ENCODE measurements at places on chromosomes 1 and 21. TPM values are rescaled to one million over a fixed set of nuclear protein-coding genes. Genes with fewer than 3 reads are reported as not detected.
A peak's percentile ranks its signal among the peaks of the same experiment; 100 is the strongest.

- no peak for DNase-seq
Measured at GRCh38 chr21:46084709-46085108, 13.2 kb upstream of the COL6A2 start.

DNA sequence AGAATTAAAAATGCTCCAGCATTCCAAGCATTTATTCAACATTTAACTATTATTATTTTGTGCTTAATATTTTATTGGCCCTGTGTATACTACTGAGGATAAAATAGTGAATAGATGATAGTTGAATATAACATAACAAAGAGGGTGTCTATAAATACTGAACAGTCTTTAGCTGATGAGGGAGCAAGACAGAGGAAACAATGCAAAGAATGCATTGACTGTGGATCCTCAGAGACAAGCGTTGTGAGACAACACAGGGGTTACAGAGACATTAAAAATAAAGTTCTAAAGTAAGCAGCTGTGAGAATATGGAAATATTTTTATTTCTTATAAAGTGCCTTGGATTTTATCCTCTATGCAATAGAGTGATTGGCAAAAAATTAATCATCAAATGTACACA lies 1133.1 kb downstream of the PLA2G4A start:
- DNase-seq, result no peak

DNA sequence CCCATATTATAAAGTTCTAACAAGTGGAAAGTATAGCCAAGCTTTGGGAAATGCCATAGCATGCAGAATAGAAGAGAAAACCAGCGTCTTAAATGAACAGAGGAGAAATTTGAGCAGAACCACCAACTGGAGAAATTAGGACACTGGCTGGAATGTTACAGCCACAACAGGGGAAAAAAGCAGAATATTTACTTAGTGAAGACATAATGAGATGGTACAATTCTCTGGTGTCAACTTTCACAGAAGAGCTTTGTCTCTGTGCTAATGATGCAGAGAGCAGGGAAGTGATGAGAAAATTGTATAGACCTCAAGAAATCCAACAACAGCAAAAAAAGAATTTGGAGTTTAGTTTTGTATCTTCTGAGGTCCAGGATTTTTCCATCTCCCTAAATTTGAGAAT lies 249.7 kb downstream of the KIF26B start:
- no peak for DNase-seq

- DNase-seq, result no peak
Measured at GRCh38 chr1:183970516-183971300, 66.8 kb downstream of the COLGALT2 start.

DNA sequence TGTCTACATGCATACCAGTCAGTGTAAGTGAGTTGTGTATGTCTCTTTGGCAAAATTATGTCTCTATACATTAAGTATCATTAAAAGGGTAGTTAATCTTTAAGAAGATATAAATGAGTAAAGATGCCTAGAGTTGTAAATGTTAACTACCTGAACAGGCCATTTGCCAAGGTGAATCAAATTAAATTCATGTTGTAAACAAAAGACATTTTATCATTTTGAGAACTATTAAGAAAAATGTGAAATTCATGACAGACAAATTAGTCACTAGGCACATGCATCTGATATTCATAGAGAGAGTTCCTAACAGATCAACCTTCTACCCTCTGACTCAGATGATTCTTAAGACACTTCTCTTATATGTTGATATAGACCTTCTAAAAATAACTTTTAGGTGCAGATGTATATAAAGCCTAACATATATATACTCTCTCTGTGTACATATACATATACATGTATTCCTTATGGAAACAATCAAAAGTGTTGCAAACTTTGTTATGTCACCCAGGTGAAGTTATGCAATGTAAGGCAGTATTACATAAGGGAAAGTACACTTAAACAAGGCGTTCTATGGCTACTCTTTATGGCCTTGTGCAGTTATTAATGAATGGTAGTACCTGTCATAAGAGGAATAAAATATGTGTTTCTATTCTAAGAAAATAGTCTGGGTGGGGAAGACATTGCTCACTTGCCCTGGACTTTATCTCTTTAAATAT lies at the start of gene TMPRSS15:
Gene TMPRSS15 (minus strand): TSS at position 51 of the 716 bp plus-strand sequence. CDS start 163 bp downstream, outside the sequence.
- DNase-seq, result no peak

- peak; percentile 10 for DNase-seq
Measured at GRCh38 chr1:166080277-166080966, 86.4 kb downstream of the FAM78B start.

GRCh38 chr1:68347415-68347814 lies 102.3 kb downstream of the RPE65 start:
- DNase-seq, result peak; percentile 25

DNA sequence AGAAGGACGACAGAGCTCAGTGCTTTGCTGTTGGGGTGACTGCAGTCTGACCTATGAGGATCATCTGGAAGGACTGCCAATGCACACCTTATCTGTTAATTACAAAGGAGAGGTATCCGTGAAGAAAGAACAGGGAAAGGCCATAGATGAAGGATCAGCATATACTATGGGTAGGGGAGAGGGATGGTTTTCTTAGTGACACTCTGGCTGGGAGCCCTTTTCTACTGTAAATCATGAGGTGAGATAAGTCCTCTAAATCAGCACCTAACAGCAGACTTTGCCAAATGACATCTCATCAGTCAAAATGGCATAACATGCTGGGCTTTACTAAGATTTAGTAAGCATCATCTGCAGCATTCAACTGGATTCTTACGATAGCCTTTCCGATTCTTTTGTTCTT lies 100.0 kb downstream of the PLPPR5 start:
- DNase-seq, result no peak

- DNase-seq, result no peak
Measured at GRCh38 chr1:231396643-231397042, 25.4 kb downstream of the EGLN1 start.

- DNase-seq, result no peak
Measured at GRCh38 chr1:5379176-5379759, 613.0 kb downstream of the NPHP4 start.

GRCh38 chr1:223838125-223838854 lies 7.5 kb downstream of the TP53BP2 start:
- DNase-seq, result no peak

DNA sequence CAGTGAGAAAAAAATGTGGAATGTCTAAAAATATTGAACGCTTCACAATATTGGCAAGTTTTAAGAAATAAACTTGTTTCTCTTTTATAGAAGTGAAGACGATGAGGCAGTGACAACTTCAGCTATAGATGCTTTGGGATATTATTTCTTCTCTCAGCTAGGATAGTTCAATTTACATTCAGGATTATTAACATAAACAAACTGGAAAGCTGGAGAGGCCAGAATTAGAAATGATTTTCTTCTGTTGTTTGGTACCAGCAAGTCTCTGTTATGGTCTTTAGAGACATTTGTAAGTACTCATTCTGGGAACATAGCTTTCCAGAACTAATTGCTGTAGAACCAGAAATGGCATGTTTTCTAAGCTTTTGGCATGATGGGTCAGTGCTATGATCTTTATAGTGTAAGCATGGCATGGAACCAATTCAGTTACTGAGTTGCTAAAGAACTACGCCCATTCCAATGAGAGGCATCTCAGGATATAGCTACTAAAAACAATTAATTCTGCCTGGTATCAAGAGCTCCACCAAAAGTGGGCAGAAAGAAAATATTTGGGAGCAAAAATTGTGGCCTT lies 599.5 kb upstream of the B3GALT2 start:
- peak; percentile 13 for DNase-seq

DNA sequence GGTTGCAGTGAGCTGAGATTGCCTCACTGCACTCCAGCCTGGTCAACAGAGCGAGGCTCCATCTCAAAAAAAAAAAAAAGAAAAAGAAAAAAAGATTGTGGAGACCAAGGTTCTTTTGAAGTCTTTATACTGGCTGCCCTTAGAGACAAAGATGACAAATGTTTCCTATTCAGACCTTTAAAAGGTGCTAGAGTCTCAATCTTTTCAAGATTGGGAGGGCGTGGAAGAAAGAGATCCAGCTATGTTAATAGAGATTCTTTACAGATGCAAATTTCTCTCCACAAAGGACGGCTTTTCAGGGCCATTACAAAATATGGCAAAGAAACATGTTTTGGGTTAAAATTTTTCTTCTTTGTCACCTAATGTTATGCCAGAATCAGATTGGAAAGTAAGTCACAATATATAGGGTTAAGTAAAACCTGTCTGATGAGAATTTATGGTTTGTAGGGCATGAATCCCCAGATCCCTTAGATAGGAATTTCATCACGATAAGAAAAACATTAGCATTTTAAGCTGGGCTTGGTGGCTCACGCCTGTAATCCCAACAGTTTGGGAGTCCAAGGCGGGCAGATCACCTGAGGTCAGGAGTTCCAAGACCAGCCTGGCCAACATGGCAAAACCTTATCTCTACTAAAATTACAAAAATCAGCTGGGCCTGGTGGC lies 13.0 kb upstream of the MORC3 start:
- DNase-seq, result no peak

GRCh38 chr1:214360116-214360515 lies 79.2 kb downstream of the SMYD2 start:
- no peak for DNase-seq

GRCh38 chr21:31623664-31624063 lies 35.8 kb upstream of the SOD1 start:
- no peak for DNase-seq

DNA sequence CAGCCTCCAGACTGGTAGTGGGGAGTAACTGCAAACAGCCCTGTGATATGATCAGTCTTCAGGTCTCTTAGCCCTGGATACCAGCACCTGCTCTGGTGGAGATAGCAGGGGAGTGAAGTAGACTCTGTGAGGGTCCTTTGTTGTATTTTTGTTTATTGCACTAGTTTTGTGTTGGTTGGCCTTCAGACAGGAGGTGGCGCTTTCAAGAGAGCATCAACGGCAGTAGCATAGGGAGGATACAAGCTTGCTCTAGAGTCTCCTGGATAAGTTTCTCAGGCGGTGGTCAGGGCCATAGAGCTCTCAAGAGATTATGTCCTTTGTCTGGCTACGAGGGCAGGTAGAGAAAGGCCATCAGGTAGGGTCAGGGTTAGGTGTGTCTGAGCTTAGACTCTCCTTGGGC lies 116.4 kb downstream of the USH2A start:
- DNase-seq, result no peak

DNA sequence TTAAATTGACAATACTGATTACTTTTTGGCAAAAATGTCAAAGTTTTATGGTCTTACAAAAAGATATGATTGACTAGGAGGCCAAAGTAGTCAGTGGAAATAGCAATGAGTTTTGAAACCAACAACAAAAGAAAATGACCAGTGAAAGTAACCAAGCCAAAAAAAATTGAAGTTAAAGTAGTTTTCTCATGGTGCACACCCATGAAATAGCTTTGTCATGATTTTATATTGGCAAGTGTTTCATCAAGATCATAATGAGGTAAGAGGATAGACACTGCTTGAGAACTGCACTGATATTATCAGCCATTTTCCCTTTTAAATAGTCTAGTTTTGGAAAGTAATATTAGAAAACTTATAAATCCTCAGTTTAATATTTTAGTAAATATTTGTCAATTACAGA lies 206.2 kb upstream of the ADAMTS5 start:
- no peak for DNase-seq

DNA sequence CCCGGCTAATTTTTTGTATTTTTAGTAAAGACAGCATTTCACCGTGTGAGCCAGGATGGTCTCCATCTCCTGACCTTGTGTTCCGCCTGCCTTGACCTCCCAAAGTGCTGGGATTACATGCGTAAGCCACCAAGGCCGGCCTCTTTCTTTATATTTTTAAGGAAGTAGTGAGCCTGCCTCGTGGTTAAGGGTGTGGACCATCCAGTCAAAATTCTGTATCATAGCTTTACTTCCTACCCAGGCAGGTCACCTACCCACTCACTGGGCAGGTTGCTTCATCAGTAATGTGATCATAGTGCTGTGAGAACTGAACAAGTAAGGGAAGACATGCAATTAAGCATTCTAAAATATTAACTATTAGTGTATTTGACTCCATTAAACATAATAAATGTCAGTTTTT lies 8.1 kb upstream of the ACOT7 start:
- DNase-seq, result no peak

DNA sequence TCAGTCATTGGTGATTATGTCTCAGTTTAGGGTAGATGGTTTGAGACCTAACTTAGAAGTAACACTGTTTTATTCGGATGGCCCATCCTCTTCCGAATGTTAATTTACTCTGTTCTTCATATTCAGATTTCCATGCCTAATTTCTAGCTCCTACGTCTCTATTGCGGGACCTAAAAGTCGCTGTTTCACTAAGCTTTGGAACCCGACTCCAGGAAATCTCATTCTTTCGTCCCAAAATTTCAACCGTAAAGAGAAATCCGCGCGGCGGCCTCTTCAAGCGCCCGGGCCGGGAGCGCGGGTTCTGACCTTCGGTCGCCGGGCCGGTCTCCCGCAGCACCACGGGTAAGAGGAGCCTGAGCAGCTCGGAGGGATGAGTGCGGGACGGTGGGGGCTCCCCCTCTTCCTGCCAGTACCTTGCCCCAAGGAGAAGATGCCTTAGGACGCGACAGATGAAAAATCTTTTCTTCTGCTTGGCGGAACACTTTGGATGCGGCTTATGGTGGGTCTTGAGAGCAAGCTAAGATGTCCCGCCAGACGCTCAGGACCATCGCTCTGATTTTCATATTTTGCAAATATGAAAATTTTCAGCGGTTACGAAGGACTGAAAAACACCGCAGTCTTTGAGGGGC lies 128.7 kb downstream of the PPIAL4G start:
- DNase-seq, result no peak

DNA sequence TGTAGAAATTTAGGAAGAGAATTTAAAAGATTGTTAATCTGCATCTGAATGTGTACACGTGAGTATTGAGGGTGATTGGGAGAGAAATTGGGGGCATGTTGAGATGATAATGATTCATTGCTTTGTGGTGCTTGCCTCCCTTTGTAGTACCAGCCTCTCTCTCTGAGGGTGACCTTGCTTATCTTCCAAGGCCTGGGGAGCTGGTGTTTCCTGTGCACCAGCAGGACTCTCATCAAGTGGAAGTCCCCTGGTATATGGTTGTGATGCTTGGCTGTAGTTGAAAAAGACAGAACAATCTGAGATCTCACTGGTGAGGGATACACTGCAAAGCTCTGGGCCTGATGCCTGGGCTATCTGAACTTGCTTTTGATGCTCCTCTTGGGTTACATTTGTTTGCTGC lies 4.0 kb downstream of the TCHHL1 start:
- DNase-seq, result no peak

DNA sequence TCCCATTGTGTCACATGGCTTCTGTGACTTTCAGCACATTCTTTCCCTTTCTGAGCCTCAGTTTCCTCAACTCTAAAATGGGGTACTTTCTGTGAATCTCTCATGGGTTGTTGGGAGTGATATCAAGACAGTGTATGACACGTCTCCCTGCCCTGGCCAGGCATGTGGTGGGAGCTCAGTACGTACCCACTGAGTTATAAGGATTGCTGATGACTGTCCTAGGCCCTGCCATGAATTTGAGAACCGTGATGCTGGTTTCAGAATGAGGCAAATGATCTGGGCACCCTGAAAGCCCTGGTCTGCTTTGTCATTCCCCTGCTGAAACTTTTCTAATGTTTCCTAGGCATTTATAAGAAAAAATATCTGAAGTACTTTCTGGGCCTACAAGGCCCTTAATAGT lies 3.6 kb downstream of the ZNF362 start:
- DNase-seq, result no peak

- DNase-seq, result no peak
Measured at GRCh38 chr1:60936591-60937342, 145.6 kb upstream of the NFIA start.

Gene LIN28A
- 0.08 TPM for polyA plus RNA-seq

Gene KLHDC7A
- polyA plus RNA-seq, result 0.04 TPM

Gene ABCA4
- 0.81 TPM for polyA plus RNA-seq

Gene KCNA3
- 0.08 TPM for polyA plus RNA-seq

Gene PAQR6
- 3.6 TPM for polyA plus RNA-seq

Gene LYST
- polyA plus RNA-seq, result 8.1 TPM

Gene CLIC4
- polyA plus RNA-seq, result 166 TPM

Gene REN
- polyA plus RNA-seq, result not detected

Gene CACHD1
- polyA plus RNA-seq, result 12.7 TPM

Gene NPR1
- 15.0 TPM for polyA plus RNA-seq

Gene HHIPL2
- polyA plus RNA-seq, result 0.12 TPM

Gene PTGER3
- polyA plus RNA-seq, result 0.78 TPM

Gene ZNF669
- polyA plus RNA-seq, result 5.2 TPM

Measured in muscle of back (tissue), 13 donors.